Lung microvascular endothelial cell (primary cell): ENCODE measurements at places on chromosomes 5 and 9. TPM values are rescaled to one million over a fixed set of nuclear protein-coding genes. Genes with fewer than 3 reads are reported as not detected.

Gene SPOUT1
- total RNA-seq, result 10.9 and 24.4 TPM in 2 replicates

Gene SLC27A6
- under 0.01 TPM in 1 of 2 replicates, not detected in the other for total RNA-seq

Gene PCDHAC1
- under 0.01 TPM in 2 replicates for total RNA-seq

- DNase-seq, result peak; percentile 6
These were observed 32.3 kb upstream of the NRG2 start for GRCh38 chr5:140075371-140075770.

Gene ARHGEF37
- total RNA-seq, result 9.8 and 16.1 TPM in 2 replicates

Gene CMBL
- 2.4 and 3.5 TPM in 2 replicates for total RNA-seq

DNA sequence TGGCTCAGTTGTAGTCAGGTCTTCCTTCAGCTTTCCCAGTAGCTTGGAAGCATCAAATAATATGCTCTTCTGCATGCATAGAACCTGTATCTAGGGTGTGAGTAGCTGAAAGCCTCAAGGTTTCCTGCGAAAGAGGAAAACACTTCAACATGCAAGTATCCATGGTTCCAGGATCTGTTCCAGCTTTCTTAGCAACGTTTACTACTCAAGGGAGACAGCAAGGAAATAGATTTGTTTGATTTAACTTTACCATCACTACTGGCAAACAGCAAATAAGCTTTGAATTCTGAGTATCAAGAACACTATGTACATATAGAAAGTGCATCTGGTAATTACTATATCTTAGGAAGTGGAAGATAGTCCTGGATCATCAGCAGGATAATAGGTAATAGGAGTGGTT lies 341.0 kb downstream of the PRR16 start:
- no peak for DNase-seq

Gene IL12B
- total RNA-seq, result not detected in 2 replicates

Gene NR2F1
- total RNA-seq, result 30.5 and 118 TPM in 2 replicates

GRCh38 chr5:78766412-78766762 lies 117.8 kb upstream of the LHFPL2 start:
- DNase-seq, result no peak

GRCh38 chr5:179788193-179788854 lies 5.5 kb upstream of the LTC4S start:
- DNase-seq, result no peak

DNA sequence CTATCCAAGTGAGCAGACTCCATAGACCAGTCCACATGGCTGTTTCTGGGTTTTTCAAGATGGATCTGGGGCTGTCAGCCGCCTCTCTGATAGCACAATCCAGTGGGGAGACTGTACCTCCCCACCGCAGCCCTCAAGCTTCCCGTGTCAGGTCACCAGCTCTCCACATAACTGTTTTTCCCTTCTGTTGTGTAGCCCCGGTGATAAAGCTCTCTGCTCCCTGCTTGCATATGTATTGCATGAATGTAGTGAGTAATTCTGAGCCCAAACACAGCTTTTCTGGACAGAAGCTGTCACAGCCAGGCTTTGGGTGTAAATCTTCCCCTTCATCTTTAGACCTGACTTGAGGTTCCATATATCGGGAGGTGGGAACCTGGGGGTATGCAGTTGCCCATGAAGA lies 23.1 kb upstream of the CFAP157 start:
- no peak for DNase-seq

GRCh38 chr5:174093123-174093522 lies 47.6 kb downstream of the NSG2 start:
- no peak for DNase-seq

DNA sequence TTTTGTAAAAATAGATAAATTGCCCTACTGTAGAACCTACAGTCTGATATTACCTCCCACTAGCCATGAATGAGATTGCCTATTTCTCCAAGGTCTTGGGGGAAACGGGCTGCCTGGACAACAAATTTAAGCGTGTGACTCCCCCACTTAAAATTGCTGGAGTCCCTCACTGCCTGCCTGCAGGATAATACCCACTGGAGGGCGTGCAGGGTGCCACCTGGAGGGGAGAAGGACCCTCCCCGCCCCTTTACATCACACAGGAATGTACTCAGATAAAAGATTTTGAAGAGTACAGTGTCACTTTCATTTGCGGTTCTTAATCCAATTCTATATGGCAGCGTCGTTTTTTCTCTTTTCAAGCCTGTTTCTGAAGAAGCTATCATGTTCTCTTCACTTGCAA lies 6.2 kb upstream of the TRIM7 start:
- DNase-seq, result no peak

- no peak for DNase-seq
These were observed 704 bp upstream of the IL33 start for GRCh38 chr9:6214903-6215302.

DNA sequence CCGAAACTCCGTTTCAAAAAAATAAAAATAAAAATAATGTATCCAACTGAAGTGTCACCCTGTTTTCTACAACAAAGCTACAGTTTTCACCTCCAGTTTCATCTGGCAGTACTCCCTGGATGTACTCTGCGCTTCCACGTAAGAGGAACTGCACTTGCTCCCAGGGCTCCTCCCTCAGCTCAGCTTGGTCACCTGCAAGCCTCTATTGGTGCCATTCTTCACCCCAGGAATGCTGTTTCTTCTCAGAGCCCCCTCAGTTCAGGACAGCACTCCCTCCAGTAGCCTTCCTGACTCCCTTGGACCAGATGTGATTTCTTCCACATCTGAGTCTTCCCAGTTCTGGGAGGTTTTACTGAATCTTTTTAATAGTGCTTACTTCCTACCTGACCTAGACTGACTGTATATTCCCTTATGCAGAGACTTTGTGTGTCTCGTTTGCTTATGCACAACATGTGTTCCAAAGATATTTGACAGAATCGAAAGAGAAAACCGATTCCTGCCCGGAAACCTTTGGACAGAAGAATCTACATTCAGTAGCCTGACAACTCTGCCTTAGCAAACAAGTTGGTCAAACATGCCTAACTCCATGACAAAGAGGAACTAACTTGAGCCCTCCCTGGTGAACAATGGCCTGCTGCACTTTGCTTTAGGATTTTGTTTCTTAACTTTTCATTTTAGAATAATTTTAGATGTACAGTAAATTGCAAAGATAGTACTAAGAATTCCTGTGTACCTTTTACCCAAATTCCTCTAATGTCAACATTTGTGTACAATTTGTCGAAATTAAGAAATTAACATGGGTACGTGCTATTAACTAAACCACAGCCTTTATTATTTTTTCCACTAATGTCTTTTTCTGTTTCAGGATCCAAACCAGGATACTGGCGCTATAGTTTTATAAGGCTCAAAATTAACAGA lies 814 bp downstream of the CCDC125 start:
- DNase-seq, result no peak

DNA sequence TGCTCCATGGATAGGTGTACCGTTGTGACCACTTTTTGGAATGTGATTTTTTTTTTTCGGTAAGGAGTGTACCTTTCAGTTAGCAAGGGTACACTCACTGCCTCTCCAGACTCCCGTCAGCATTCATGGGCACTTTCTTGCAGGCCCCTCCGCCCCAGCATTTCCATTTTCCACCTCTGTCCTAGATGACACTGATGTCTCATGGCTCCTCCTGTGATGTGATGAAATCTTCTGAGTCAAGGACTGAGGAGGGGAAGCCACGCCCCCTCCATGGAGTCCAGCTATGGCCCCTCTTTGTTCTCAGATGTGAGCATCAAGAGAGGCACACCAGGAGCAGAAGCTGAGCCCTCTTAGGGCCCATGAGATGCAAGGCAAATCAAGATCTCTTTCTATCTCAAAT lies 61.8 kb downstream of the CTSL start:
- DNase-seq, result no peak

DNA sequence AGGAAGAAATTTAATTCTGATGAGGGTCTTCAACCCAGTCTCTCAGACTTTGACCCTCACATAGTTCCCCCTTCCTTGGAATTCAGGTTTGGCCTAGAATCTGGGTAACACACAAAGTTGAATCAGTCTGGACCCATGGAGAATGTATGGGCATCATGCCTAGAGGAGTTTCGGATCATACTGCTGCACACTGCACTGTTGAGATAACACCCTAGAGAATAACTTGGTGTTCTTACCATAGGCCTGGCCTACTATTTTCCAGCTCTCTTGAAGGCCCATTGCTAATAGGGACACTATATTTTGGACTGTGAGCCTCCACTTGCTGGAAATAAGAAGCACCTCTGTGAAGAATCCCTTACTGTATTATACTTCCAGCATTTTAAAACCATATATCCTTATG lies 413.5 kb downstream of the PLK2 start:
- no peak for DNase-seq

DNA sequence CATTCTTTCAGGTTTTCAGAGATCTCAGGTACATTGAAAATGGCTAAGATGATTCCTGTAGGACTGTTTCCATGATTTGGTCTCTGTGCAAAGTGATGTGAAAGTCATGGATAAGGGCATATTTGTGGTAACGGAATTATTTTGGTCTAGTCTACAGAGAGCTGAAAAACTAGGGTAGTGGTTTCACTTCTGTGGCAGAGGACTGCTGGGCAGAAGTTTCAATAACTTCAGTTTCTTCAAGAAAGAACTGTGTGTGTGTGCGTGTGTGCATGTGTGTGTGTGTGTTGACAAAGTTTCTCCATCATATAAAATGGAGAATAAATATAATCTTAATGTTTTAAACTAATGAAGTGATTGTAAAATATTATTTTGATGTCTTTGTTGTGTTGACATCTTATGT lies 4.3 kb downstream of the CNOT8 start:
- no peak for DNase-seq

Gene ANKRD18A
- not detected in 2 replicates for total RNA-seq

Gene AKNA
- 0.20 and 0.87 TPM in 2 replicates for total RNA-seq
